Activated CD4-positive, alpha-beta T cell treated with anti-CD3 and anti-CD28 coated beads for 24 hours (primary cell): ENCODE measurements at places on chromosomes 12 and 14.

DNA sequence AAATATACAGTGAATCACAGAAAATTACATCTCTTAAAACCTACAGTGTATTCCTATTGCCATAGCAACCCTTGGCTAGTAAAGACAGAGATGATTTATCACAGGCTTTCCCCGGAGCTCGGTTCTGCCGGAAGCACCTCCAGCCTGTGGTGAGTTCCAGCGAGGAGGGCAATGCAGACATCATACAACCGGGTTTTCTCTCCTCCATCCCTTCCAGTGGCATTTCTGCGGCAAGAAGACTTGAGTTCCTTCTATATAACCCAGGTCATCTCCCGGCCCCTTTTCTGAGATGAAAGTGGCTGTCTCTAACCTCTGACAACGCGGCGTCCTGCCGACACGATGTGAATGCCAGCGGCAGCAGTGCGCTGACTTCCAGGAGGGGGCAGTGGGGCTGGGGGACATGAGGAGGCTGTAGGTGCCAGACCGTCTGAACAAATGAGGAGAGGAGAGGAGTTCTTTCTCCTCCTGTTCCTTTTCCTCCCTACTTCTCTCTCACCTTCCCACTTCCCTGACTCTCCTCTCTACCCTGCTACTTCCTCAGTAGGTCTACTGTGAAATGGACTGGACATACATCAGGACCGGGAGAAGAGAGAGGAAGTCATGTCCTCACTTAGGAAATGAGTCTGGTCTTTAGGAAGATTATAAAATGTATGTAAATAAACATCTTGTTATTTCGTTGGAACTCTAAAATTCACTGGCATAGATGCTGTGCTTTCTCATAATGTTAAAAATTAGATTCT, 68.6 kb upstream of the MAX start:
- DNase-seq = peak; percentile 17

- no peak for DNase-seq
Measured at GRCh38 chr14:93317210-93317874, 15.5 kb downstream of the BTBD7 start.

GRCh38 chr14:73233564-73233963, 3.7 kb upstream of the PAPLN start:
- no peak for DNase-seq

DNA sequence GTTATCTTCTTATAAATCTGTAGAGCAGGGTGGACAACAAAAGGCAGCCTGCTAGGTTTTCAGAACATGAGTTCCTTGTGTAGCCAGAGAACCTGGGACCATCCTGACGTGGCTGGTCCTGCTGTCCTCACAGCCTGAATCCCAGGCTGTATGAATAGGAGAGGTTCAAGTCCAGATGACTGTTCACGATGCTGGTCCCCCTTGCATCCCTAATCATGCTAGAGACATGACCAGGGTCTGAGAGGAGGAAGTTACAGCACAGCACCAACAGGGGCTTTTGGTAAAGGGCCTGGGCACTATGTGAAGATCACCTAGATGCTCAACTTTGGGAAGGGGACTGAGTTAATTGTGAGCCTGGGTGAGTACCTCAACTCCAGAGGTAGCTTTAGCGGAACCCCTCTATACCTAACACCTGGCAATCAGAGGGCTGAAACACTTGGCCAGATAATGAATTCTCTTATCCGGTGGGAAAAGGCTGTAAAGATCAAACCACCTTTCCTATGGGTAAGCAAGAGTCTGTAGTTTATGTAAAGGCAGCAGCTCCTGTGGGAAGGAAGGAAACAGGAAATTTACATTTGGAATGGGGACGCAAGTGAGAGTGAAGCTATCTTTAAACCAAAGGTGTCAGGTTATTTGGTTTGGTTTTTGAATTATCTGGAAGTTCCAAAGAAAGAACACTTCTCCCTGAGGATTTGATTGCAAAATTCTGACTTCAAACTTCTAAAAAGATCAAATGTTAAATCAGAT, 112.8 kb downstream of the DAD1 start:
- DNase-seq = no peak

GRCh38 chr14:84804895-84805294, 725.0 kb upstream of the FLRT2 start:
- DNase-seq = no peak

DNA sequence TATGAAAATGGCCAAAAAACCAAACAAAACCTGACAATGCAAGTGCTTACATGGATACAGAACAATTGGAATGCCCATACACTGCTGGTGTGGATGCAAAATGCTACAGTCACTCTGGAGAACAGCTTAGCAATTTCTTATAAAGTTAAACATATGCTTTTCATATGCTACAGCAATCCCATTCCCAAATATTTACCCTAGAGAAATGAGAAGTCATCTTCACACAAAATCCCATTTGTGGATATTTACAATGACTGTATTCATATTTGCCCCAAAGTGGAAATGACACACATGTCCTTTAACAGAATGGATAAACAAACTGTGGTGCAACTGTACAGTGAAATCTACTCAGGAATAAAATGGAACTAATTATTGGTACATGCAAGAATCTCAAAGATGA, 20.4 kb downstream of the SAV1 start:
- no peak for DNase-seq

DNA sequence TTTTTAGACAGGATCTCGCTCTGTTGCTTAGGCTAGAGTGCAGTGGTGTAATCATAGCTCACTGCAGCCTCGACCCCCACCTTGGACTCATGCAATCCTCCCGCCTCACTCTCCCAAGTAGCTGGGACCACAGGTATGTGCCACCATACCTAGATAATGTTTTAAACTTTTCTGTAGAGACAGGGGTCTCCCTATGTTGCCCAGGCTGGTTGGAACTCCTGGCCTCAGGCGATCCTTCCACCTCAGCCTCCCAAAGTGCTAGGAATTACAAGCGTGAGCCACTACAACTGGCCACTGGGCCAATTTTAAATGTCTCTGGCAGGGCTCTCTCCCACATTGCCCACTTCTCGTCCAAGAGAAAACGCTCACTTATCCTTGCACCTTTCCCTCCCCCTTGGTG, 66.5 kb upstream of the DACT1 start:
- no peak for DNase-seq

- no peak for DNase-seq
Measured at GRCh38 chr14:61609191-61609843, 86.0 kb upstream of the HIF1A start.

- DNase-seq = no peak
Measured at GRCh38 chr14:70718383-70719118, 76.8 kb downstream of the TTC9 start.

DNA sequence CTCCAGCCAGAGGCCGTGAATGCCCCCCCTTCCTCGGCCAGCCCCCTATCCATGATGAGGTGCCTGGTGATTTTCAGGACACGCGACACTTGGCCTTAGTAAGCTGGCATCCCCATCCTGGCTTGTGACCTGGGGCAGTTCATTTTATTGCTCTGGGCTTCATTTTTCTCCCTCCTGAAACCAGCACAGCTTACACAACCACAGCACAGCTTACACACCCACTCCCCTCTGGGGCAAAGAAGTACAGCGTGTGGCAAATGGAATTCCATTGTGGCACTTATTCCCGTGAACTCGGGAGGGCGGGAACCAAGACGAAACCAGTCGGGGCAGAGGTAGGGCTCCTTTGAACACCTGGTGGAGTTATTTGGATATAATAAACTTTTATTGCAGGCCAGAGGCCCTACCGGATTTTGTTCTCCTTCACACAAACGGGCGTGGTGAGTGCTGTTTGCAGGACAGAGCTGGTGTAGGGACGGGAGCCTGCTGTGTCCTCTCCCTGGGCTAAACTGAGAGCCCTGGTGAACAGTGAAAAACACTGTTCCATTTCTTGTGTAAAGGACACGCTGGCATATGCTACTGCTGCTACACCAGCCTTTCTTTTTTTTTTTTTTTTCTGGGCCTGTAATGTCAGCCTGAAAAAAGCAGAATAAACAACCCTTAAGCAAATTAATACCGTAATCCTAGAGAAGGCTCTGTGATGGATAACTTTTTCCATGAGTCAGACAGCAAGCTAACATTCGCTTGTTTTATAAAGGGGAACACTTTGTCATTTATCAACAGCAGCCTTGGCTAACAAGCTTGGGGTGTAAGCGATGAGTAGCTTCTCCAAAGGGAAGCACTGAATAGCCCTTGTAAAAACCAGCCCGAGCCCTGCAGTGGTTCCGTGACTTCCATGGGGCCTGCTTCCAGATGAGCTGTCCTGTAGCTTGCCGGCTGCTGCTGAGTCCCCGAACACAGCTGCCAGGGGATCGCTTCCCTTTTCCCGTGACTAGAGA, 29.3 kb downstream of the CD9 start:
- DNase-seq = no peak

DNA sequence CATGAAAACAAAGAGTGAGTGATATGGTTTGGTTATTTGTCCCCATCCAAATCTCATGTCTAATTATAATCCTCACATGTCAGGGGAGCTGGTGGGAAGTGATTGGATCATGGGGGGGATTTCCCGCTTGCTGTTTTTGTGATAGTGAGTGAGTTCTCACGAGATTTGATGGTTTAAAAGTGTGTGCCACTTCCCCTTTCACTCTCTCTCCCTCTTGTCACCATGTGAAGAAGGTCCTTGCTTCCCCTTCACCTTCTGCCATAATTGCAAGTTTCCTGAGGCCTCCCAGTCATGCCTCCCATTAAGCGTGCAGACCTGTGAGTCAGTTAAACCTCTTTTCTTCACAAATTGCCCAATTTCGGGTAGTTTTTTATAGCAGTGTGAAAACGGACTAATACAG, 2.1 kb upstream of the ATXN7L3B start:
- DNase-seq = no peak

DNA sequence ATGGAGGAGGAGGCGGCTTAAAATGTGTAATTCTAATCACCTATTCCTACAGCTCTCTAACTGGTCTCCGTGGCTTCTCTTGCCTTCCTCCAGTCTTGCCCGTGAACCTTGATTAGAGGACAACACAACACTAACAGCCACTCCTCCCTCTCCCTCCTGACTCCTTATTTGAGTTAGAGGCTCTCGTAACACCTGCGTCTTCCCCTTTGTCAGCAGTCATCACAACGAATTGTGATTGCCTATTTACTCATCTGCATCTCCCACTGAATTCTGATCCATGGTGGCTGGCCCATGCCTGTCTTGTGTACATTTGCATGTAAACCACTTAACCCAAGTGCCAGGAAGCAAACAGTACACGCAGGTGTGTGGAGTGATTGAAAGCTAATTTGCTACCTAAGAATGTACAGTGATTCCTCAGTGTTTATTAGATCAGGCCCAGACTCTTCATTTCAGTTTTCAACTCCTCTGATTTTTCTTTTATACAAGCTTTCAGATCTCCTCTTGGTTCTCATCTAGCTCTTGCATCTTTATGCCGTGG, 154.5 kb downstream of the MON2 start:
- DNase-seq = no peak

GRCh38 chr14:95895720-95896119, 19.1 kb downstream of the TUNAR start:
- no peak for DNase-seq

DNA sequence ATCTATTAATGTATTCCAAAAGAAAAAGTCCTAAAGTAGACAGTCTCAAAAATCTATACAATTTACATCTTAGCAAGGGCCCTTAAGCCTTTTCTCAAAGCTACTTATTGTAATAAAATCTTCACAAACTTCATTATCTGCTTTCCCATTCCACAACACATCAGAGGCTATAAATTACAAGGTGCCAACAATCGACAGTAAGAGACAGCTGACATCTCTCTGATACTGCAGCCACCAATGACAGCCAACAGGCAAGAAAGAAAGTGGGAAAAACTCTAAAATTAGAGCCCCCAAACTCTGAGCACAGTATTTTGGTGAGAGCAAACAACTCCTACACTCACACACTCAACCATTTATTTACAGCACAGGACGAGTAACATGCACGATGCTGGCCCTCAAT, 2.2 kb downstream of the ANGEL1 start:
- no peak for DNase-seq

- no peak for DNase-seq
Measured at GRCh38 chr14:21436567-21437062, 19.3 kb downstream of the CHD8 start.

DNA sequence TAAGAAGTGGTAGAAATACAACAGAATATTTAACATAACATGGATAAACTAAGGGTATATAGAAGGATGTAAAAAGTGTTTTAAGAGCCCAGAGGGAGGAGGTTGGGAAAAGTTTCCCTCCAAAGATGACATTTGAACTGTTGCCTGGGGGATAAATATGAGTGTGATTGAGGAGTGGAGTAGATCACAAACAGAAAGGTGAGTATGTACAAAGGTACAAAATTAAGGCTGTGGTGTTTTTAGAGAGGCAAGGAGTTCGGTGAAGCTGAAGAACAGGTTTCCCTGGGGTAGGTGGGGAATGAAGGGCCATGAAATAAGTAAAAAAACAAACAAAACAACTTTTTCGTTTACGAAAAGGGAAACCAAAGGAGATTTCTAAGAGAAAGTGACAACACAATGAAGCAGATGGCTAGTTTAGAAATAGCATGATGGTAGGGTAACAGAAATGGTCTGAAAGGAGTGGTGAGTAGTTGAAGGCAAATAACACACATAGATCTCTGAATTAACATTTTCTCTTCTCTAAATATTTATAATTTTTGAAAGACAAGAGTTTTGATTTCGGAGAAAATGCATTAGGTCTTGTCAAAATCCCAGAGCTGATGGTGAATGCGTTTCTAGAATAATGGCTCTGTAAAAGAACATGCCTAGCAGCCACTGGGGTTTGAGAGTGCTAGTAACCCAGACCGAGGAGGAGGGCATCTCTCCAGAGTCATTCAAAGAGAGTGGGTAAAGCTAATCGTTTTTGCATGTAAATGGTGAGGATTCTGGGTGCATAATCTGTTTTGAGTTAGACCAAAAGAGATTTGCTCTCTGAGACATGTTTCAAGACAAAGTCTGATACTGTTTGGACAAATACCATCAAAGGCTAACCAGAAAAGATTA, 240.4 kb upstream of the DCN start:
- no peak for DNase-seq

- DNase-seq = no peak
Measured at GRCh38 chr12:89129167-89129870, 223.0 kb downstream of the DUSP6 start.

- DNase-seq = no peak
Measured at GRCh38 chr12:130068741-130069140, 93.5 kb upstream of the FZD10 start.

DNA sequence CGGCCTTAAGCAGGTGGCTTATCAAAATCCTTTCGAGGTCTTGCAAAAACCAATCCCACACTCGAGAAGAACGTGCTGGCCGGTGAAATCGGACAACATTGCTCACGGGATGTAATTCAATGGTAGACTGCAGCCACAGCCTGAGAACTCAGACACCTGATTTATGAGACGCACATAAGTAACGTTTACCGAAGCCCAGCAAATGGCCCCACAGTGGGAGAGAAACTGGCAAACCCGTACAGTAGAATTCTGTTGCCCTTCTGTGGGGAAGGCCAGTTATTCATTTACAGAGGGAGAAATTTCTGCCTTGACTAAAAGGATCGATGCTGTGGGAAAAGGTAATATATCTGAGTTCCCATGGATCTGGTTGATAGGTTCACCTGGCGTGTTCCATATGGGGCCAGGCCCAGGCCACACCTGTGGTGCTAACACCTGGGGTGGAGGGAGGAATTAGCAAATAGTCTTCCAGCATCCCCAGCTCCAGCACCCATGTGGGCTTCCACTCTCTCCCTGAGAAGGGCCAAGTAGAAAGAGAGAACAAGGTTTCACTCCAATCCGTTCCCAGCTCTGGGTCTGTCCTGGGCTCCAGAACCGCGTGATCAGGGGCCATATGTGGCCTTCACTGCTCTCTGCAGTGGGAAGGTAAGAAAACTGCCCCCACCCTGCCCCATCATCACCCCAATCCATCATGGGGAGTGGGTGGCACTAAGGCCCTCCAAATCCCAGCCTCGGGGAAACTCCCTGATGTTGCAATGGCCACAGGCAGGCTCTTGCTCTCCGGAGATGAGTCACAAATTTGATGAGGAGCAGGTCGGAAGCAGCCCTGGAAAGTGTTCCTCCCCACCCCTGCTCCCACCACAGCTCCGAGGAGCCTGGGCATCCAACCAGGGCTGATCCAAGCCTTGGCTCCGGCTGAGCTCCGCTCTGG, 12.7 kb downstream of the BDKRB1 start:
- DNase-seq = no peak
